Stimulated activated naive CD4-positive, alpha-beta T cell treated with Interleukin-2 at 50 U/mL for 16 hours (primary cell): ENCODE measurements at places on chromosomes 3 and 15.
A peak's percentile ranks its signal among the peaks of the same experiment; 100 is the strongest.

GRCh38 chr3:14857506-14857905, 38.7 kb downstream of the FGD5 start:
- no peak for DNase-seq

GRCh38 chr3:19159966-19160635, 11.8 kb downstream of the KCNH8 start:
- DNase-seq = no peak

GRCh38 chr3:47266709-47267489, 15.7 kb downstream of the KIF9 start:
- DNase-seq = no peak

GRCh38 chr3:184289426-184289938, 9.6 kb upstream of the PSMD2 start:
- DNase-seq = peak; percentile 42

DNA sequence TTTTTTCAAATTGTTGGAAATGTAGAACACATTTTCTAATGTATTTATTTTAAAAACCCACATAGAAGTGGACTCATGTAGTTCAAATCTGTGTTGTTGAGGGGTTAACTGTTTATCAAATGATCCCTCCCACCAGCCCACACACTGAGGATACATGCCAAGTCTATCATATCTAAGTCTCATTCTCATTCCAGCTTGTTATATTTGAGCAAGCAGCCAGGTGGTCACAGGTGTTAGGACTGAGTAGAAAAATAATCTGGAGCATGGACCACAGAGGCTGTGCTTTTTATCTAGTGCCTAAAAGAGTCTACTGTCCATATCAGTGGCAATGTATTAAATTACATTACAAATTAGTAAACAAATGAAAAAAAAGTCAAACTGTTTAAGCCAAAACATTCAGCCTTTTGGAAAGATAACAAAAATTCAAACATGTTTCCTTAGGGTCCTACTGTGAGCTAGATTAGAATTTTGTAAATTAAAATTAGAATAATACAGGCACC, 20.7 kb upstream of the SPESP1 start:
- DNase-seq = no peak

DNA sequence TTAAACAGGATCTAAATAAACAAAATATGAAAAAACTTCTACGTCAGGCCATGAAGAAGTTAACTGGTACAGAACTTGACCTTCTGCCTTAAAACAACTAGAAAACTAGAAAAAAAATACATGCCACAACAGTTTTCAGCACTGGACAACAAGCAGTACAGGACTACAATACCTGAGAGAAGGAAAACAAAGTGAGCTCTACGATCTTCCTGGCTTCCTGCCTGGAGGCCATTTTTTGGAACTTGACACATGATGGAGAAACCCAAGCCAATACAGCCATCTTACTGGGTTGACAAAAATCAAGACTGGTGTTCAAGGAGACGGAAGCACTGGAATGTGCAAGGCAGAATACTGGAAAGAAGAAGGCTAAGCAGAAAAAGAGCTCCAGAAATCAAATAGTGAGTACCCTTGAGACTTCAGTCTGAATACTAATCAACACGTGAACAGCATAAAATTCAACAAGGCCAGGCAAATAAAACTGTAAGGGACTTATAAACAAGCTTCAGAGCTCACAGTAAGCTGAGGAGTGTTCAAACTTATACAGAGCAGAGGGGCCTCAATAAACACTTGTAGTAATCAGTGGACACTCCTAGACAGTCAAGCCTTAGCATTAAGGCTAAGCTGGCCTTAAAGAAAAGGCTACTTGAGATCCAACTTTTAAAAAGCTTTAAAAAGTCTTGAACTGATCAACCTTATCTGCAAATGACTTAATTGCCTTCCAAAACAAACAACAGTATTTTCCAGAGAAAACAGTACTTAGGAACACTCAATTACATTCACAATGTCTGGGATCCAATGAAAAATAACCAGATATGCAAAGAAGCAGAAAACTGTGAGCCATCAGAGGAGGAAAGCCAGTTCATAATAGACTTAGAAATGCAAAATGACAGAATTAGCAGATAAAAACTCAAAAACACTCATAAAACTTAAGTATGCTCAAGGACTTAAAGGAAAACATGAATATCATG, 63.2 kb downstream of the DLG1 start:
- no peak for DNase-seq

- DNase-seq = no peak
These were observed 116.7 kb downstream of the SERPINI1 start for GRCh38 chr3:167852216-167852615.

DNA sequence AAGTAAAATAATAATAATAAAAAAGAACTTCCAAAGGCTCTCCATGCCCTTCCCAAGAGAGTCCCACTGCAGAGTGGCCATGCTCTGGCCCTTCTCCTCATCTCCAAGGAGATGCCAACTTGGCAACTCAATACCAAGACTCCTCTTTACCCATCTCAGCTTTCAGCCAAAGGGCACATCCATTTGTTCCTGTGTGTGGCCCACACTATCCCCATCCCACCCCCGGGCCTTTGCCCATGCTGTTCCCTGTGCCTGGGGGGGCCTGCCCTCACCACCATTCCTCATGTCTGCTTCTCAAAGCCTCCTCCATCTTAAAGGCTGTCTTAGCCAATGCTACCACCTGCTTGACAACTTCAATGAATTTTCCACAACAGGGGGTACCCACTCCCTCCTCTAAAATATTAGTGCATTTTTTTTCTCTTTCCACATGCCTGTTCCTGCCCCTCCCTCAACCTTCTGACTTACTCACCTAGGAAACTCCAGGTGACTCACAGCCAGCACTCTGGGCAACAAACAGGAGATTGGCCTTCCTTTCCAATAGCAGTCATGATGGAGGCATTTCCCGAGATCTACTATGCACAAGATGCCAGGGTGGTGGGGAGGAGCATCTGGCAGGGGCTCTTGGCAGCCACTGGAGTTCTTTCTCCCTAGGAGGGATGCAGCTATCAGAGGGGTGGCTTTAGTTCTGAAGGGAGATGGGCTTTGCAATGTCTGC, 109.4 kb upstream of the SMAD3 start:
- no peak for DNase-seq

- DNase-seq = no peak
These were observed 70.3 kb upstream of the OCA2 start for GRCh38 chr15:28169366-28169765.

GRCh38 chr3:112123548-112123947, 9.5 kb downstream of the GCSAM start:
- no peak for DNase-seq

GRCh38 chr3:48412375-48413001, 17.4 kb downstream of the PLXNB1 start:
- no peak for DNase-seq

GRCh38 chr3:136209921-136210320, 13.8 kb upstream of the MSL2 start:
- no peak for DNase-seq

GRCh38 chr15:68815598-68815997, 5.1 kb downstream of the ANP32A start:
- no peak for DNase-seq

- DNase-seq = no peak
These were observed 11.4 kb upstream of the SPTBN5 start for GRCh38 chr15:41905036-41905793.

- DNase-seq = no peak
These were observed 34.2 kb upstream of the PEX5L start for GRCh38 chr3:180070925-180071324.

GRCh38 chr3:186316666-186317260, 45.3 kb downstream of the DGKG start:
- DNase-seq = no peak

GRCh38 chr3:37701734-37702433, 159.8 kb upstream of the CTDSPL start:
- DNase-seq = no peak

DNA sequence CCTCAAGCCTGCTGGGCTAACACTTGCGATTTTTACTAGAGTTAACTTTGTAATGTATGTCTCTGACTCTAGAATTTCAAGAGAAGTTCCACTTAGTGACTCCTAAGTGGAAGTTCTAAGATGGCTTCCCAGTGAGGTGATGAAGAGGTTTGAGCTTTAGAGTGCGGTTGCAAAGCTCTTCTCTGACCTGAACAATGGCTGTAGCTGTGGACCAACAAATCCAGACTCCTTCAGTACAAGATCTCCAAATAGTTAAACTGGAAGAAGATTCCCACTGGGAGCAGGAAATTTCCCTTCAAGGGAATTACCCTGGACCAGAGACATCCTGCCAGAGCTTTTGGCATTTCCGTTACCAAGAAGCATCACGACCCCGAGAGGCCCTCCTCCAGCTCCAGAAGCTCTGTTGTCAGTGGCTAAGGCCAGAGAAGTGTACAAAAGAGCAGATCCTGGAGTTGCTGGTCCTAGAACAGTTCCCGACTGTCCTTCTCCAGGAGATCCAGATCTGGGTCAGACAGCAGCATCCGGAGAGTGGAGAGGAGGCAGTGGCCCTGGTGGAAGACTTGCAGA, 22.3 kb downstream of the WDR73 start:
- no peak for DNase-seq

DNA sequence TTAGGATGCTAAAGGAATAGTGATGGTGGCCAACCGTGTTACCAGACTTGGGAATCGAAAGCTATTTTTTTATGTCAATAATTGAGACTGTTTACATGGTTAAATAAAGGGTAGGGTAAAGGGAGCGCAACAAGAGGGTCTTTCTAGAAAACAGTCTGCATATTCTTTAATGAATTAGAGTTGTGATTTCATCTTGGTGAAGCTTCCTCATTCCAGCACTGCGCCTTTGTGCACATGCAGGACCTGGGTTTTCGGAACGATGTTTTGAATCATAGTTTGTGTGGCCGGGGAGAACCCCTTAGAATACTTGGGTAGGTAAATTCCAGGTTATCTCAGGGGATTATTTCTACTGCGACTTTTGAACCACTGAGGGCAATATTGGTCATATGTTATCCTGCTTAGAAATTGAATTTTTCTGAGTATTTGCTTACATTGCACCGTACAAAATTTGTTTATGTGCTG, 1.3 kb downstream of the PIK3CA start:
- peak; percentile 32 for DNase-seq

GRCh38 chr3:40046149-40046548, 236.7 kb downstream of the MYRIP start:
- no peak for DNase-seq

DNA sequence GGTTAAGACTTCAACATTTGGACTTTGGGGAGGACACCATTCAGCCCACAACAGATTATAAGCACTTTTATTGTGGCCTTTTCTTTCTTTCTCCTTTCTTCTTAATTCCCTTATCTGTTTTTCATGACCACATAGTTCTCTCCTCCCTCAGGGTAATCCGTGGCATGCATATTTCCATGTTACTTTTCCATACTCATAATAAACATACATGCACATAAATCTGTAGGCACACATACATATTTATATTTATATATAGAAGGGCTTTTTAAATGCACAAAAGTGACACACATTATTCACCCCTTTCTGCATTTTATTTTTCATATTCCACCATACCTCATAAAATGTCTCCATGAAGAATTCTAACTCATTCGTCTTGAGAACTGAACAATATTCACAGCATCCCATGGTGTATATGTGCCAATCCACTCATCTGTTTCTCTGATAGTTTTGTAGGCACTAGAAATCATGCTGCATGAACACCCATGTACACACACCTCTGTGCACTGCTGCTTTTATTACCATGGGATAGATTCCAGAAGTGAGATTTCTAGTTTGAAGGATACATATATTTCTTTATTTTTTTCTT, 38.1 kb upstream of the GADL1 start:
- no peak for DNase-seq

- no peak for DNase-seq
These were observed 283.8 kb downstream of the C3orf38 start for GRCh38 chr3:88433568-88433967.

DNA sequence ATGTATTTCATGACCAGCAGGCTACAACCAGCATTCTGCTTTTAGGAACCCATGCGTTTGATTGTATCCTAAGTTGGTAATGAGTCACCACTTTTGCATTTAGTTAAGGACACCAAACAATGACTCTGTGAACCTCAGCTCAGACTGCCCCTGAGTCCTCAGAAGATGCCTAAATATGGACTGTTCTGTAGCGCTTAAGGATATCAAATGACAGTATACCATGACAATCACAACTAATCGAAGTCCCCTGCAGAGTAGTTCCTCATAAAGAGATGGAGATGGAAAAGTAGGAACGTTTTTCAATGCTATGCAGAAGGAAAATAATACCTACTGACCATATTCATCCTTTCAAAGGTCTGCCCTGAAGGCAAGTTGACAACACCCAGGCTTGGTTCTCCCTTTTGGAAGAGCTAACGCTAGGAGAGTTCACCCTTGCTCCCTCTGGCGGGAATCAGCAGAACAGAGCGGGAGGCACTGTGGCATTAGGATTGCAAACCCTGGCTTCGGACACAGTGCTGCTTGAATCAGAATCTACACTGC, 508.6 kb downstream of the FHIT start:
- no peak for DNase-seq

DNA sequence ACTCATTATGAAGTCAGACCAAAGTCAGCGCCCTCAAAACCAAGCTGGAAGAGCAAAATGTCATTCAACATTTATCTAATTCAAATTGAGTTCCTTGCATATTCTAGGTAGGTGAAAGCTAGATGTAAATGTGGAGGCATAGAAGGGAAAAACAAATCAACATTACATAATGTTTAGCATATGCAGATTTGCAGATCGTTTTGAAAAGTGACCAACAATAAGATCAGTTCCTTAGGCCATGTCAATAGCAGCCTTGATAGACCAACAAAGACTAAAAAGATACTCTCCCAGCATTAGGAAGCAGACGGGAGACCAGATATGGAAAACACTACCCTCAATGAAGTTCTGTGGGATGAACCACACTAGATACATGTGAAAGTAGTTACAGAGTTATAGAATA, 83.0 kb downstream of the PLD1 start:
- no peak for DNase-seq

- no peak for DNase-seq
These were observed 285.1 kb downstream of the IL20RB start for GRCh38 chr3:137242836-137243400.

DNA sequence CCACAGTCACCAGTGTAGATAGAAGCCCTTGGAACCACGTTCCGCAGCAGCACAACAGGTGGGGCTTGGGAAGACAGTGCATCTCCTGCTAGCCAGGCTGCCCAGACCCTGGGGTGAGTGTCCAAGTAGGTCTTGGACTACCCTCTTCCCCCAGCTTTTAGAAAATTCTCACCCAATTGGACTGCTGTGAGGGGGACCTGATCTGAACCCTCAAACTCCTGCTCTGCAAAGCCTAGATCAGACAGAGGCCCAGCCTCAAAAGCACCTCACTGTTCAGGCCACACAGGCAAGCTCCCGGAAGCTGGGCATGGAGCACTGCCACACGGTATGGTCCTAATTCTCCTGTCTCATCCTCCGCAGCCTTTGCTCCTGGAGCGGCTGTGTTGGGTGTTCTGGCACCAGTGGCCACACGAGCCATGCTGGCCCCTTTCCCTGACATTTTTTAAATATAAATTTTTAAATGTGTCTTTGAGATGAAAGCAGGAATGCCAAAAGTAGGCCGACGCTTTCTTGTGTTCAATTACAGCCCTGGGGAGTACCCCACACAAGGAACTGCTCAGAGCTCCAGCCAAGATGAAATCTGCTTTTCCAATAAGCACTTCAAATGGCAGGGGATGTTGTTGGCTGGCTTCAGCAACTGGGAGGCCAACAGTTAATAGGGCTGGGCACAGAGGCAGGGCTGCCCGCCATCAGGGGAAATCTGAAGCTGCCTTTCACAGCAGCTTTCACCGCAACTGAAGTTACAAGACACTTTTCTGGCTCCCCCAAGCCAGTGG, 40.9 kb downstream of the CPN2 start:
- DNase-seq = no peak
